NCI-H345 (cell line): ENCODE measurements at places on chromosomes 5 and 9.
A peak's percentile ranks its signal among the peaks of the same experiment; 100 is the strongest.

GRCh38 chr5:40939753-40940152 is 30.5 kb downstream of the C7 start:
- DNase-seq = no peak

DNA sequence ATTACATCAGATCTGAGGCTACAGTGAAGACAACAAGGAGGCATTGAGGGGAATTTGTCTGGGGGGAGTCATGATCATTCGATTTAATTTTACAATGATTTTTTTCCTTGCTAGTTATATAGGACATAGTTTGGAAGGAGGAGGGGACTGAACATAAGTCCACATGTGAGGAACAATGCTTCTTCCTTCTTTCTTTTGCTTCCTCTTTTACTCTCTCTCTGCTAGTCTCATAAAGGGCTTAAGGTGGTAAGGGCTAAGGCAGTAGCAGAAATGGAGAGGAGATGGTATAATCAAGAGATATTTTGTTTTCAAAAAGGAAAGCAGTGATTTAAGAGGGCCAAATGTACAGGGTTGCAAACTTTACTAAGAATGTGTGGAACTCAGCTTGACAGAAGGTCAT is 64.3 kb downstream of the GRIN3A start:
- DNase-seq = no peak

DNA sequence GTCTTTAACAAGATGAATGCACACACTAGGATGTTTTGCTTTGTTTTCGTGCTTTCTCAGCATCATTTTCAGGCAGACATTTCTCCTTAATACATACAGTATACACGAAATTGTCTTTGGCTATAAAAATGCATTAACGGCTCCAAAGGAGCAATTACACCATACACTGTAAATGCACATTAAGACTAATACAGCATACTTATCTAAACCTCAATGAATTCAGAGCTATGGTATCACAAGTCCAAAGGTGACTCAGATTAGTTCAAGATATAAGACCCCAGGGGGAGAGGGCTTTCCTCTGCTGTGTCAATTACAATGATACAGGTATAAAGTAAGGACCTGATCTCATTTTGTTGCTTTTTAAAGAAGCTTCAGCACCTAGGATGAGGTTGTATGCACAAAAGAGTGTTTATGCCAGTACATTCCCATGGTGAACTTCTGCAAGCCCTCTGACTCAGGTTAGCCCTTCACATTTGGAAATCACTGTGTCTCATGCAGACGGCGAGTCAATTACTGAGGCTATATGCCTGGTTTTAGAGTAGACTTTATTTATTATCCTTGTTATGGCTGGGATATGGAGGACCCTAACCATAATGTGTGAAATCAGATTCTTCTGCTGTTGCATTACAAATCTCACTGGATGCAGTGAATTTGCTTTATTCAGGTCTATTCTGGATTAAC is 233.3 kb downstream of the ZNF608 start:
- DNase-seq = no peak

DNA sequence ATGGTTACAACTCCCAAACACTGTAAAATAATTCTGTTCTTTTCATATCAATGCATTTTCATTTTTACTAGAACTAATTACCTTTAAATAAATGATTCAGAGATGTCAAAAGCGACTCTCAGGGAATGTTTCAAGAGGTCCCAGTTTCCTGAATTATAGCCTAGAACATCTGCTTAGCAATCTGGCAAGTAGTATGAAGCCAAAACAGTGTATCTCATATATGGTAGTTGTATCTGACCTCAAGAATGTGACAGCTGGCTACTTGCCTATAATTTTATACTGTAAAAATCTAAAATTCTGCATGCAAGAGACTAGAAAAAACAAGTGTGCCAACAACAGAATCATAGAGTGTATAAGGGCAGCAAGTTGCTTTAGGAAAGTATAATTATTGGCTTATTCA is 187.7 kb upstream of the POU5F2 start:
- DNase-seq = no peak

DNA sequence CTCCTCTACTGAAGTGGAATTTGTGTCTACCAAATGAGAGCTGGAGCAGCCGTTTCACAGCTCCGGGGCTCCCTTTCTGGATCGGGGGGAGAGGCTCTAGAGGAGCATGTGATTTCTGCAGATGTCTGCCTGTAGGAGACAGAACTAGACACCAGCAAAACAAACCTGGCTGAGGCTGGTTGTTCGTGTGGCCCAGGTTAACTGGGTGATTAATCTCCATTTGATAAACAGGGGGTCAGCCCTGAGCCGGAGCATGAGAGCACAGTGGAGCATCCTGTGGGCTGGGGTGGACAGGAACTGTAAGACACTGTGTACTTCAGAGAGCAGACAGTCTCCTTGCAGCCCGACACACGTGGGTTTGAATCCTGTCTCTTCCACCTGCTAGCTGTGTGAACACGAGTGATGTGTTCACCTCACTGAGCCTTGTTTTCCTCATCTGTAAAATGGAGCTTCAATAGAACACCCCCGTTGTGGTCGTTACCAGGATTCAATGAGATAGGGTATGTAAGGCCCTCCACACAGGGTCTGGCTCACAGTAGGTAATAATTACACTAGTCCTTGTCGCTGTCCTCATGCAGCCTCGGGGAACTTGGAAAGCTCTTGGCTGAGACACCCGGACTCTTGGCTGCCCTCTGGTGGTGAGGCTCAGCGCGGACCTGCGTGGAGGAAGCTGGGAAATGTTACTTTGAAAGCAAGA is 12.9 kb downstream of the CXCL14 start:
- DNase-seq = peak; percentile 46

DNA sequence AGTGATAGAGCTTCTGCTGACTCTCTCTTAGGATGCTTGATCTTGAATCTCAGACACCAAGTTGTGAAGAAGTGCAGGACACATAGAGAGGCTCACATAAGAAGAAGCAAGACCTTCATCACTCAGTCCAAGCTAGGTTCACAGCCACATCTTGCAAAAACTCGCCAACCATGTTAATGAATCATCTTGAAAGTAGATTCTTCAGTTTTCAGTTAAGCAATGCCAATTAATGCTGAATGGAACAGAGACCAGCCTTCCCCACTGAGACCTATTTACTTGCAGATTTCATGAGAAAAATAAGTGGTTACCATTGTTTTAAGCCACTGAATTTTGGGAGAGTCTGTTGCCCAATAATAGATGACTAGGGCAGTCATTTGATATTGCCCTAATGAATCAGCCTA is 217.7 kb upstream of the EDIL3 start:
- no peak for DNase-seq

DNA sequence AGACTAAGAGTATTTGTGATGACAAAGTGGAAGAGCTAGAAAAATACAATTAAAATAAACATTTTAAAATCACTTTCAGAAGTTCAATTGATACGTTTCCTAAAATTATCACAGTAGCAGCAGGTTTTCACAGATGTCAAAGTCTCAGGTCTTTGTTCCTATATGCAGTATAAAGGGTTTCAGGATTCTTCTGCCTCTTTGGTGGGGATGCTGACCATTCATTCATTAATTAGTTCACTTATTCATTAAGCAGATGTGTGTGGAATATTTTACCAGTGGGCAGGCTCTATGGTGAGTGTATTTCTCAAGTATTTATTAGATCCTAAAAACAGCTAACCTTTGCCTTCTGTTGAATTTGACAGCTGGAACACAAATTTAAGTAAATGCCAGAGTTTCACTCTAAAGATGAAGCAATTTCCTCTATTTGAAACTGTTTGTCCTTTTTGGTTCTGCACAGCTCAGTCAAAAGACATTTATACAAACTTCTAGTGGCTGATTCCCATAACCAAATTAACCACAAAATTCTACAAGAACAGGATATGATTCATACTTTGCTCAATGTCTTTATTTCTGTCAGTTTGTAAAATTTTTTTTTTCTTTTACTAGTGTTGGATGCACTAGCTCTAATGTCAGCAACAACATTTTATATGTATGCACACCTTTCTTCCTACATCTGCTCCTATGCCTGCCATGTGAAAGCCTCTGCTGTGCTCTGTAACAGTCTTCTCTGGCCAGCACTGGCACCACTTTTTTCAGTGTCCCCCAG is 75.9 kb upstream of the PRR16 start:
- no peak for DNase-seq

DNA sequence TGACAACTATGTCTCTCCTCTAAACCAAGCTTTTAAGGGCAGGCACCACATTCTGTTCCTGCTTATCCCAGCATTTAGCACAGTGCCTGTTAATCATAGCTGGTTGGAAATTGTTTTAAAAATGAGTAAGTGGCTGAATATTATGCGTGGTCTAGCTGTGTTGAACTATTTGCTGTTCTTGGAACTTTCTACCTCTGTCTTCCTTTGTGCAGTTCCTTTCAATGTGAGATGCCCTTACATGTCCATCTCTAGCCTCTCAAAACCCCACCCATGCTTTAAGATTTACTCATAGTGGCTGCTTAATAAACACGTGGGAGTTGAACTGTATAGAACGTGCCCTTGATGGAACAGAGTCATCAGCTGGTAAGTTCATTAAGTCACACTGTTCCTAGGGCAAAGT is 34.5 kb downstream of the C9orf57 start:
- no peak for DNase-seq

- no peak for DNase-seq
These were observed 621 bp downstream of the AK6 start for GRCh38 chr5:69368458-69369339.

- DNase-seq = no peak
These were observed 48.6 kb upstream of the TLE1 start for GRCh38 chr9:81737871-81738507.

- DNase-seq = no peak
These were observed 76.6 kb downstream of the ZNF618 start for GRCh38 chr9:113952676-113953075.

- DNase-seq = no peak
These were observed 16.9 kb downstream of the ADAM19 start for GRCh38 chr5:157558681-157559080.

- no peak for DNase-seq
These were observed 29.3 kb downstream of the DAB2 start for GRCh38 chr5:39395521-39395920.

DNA sequence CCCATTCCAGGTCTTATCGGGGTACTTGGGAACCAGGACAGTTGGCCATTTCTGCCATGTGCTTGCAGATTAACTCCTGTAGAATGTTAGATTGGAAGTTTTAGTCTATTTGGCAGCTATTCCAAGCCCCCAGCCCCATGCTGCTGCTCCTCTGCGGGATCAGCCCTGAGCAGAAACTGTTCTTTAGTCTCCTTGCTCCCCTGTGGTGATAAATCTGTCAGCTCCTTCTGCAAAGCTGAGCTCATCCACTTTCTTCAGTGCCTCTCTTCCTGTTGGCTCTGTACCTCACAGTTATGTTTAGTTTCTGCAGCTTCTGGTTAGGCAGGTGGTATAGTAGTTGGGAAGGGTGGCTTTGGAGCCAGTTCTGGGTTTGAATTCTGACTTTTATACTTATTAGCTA is 170.4 kb downstream of the GRIA1 start:
- no peak for DNase-seq

DNA sequence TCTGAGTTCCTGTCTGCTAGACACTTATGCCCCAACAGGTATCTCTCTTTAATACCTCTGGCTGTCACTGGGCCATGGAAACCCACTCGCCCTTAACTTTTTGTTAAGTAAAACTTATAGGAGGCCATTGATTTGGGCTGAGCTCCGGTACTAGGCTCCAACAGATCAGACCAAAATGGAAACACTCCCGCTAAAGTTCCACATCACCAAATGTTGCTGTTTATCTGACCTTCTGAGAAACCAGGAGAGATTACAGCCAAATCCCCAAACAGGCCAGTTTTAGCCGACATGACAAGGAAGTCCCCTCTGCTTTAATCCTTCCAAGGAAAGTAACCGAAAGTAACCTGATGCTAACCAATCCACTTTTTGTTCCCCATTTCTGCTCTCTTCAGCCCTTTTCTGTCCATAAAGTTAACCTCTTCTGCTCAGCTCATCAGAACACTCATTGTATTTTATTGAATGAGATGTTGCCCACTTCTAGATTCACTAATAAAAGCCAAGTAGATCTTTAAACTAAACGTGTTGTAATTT is 115.2 kb upstream of the LHFPL2 start:
- no peak for DNase-seq
